ENCODE measurements at places on chromosomes 7 and 10. TPM values are rescaled to one million over a fixed set of nuclear protein-coding genes. Genes with fewer than 3 reads are reported as not detected.

- DNase-seq, result no peak
These were observed 26.1 kb downstream of the OGDHL start for GRCh38 chr10:49735848-49736563.

EBLN1 gene
- not detected for total RNA-seq

GRCh38 chr10:109698086-109698485 lies 225.2 kb downstream of the XPNPEP1 start:
- DNase-seq, result no peak

DNA sequence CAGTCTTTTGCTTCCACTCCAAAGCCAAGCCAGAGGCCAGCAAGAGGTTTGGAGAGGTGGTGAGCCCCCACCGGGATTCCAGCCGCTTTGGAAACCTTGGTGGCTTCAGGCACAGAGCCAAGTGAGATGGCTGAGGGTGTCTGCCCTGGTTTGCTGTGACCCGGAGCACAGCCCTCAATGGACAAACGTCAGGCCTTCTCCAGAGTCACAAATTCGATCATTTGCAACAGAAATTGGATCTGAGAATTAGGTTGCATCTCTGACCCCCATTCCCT lies 885 bp upstream of the NKX1-2 start:
- peak; percentile 68 for DNase-seq

TRA2A gene
- 102 TPM for total RNA-seq

DNA sequence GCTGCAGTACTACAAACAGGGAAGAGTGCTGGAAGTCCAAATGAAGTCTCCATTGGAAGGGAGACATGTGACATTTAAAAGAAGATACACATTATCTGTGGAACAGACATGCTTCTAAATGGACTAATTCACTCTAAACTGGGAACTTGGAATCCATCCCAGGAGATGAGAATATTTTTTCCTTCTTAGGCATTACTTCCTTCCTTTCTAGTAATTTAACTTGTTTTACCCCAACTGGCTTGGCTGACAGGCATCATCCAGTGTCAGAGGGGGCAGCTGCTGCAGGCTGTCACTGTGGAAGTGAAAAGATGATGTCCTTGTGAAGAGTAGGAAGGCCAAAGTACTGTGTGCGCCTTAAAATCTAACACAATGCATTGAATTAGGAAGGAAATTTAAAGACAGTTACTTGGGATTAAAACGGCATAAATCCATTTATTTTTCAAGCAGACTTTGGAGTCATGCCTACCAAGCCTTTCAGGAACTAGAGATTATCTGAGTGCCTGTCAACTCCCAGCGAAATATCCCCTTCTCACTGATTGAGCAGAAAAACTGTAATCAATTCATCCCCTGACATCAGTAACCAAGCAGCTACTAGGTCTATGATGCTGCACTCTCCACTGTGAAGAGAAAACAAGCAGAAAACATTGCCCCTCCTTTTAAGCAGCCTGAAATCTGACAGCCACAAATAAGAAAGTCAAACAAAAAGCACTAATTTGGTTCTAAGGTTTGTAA lies 161.2 kb downstream of the DGKI start:
- no peak for DNase-seq

NEUROD6 gene
- not detected for total RNA-seq

- no peak for DNase-seq
These were observed 58.9 kb upstream of the USP6NL start for GRCh38 chr10:11670381-11670780.

GRCh38 chr10:72694476-72695369 lies 2.8 kb downstream of the MCU start:
- no peak for DNase-seq

DNA sequence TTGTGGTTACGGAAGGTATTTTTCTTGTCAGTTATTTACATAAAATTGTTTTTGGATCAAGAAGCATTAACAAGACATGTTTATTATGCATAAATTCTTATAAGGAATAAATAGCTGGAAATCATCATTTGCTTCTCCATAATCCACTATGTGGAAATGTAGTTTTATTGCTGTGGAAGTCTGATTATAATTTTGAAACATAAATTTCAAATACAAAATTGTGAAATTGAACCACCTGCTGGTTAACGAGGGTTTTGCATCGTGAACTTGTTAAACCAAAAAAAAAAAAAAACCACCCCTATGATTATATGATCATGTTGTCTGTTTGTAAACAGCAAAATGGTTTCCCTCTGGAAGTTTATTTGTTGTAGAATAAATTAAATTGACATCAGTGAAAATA lies 25.9 kb downstream of the ABRAXAS2 start:
- DNase-seq, result no peak

DNA sequence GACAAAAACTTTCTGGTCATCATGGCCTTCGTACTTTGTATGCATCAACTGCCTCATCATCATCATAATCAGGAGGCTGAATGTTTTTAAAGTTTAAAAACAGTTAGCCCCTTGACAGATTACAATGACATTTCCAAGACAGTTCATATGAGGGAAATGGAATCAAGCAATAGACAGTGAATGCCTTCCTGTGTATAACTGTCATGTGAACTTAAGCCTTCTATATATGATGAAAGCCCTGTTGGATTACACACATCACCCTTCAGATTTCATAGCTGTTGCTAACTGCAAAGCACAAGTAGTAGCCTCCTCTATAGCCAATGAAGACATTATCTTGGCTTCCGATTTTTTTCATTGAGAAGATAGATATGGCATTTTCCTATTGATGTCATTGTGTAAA lies 154.0 kb downstream of the PLXDC2 start:
- DNase-seq, result no peak

CCDC3 gene
- 12.3 TPM for total RNA-seq

DNA sequence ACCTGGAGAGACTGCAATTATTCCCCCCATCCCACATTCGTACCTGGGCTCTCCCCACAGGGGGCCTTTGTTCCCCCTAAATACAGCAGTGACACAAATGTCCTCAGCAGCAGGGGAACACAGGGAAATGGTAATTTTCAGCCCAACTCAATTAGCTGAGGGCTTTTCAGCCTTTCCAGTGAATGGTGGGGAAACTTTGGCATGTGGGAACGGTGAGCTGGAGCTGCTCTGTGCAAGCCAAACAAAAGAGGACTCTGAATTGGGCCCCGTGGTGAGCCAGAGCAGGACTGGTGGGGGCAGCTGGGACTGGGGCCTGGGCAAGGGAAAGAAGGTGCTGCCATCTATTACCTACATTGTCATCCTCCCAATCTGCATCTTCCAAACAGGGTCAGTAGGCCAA lies 51.0 kb downstream of the FBXW4 start:
- peak; percentile 88 for DNase-seq

DNA sequence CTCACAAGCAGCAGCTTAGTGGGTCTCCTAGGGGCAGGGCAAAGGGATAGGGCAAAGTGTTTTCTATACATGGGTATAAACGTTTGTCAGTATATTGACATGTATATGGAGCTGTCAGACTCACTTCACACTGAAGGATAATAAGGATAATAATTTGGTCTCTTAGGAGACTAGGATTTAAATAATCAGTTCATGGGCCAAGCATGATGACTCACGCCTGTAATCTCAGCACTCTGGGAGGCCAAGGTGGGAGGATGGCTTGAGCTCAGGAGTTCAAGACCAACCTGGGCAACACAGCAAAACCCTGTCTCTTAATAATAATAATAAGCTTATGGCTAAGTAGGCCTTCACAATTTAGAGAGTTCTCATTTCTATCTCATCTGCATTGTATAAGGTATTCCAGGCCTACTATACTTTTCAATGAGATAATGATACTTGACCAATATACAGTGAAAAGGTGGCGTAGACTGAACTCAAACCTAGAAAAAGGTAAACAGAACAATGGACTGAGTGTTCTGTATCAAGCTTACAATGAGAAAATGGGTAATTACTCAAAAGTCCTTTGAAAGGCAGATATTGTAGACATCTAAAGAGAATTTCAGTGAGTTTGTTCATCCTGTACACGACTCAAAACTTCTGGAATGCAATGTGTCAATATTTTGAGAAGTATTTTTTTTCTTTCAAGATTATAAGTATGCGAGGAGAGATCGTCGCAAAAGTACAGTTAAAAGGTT lies 7.0 kb downstream of the GSAP start:
- no peak for DNase-seq

- peak; percentile 34 for DNase-seq
These were observed 39.0 kb downstream of the OAT start for GRCh38 chr10:124379609-124380193.

DNA sequence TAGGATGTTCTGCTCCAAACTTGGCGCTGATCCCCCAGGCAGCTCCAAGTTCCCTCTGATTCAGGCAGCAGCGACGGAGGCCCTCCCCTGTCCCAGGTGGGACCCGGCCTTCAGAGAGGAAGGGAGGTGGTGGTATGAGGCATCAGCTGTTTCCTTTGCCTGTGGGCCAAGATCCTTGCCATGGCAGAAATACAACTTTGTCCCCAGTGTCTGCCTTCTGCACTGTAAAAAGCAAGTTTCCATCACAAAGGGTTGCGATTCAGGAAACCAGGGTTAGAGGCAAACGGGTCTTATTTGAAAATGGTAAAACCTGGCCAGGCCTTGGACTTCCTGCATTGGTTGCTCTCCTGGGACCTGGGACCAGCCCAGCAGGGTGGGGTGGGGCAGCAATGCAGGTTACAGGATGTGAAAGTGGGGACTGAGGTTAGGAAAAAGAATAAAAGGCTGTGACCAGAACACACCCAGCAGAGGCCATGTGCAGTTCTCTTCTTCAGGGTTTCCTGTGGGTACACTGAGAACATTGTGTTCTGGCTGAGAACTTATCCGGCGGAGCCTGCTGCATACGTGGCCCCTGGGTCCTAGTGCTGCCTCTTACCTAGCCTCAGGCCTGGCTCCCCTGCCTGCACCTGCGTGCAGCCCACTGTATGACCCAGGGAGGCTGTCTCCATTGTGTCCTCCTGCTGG lies 25.1 kb upstream of the DDIT4 start:
- DNase-seq, result peak; percentile 85

- DNase-seq, result no peak
These were observed 68.6 kb downstream of the DYNC2I1 start for GRCh38 chr7:158924956-158925355.

DNA sequence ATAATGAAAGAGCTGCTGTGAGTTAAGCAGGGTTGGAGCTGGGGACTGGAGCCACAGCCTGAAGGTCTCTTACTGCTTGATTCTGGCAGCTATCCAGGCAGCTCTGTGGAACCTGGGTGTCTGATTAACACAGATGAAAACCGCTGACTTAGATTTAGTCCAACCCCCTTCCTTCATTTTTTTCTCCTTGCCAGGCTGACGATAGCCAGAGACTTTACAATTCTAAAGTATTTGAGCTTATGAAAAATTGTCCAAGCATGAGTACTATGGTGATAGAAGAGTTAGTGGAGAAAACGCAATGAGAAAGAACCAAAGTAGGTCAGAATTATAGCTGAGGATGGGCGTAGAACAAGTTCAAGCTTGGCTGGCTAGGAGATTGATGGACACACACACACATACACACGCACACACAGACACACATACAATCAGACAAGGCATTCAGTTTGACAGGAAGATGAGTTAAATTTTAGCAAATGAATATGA lies 13.5 kb upstream of the GPR85 start:
- no peak for DNase-seq

GRCh38 chr10:66455304-66455703 lies 470.5 kb upstream of the LRRTM3 start:
- DNase-seq, result no peak

GIMAP1 gene
- total RNA-seq, result not detected

DNA sequence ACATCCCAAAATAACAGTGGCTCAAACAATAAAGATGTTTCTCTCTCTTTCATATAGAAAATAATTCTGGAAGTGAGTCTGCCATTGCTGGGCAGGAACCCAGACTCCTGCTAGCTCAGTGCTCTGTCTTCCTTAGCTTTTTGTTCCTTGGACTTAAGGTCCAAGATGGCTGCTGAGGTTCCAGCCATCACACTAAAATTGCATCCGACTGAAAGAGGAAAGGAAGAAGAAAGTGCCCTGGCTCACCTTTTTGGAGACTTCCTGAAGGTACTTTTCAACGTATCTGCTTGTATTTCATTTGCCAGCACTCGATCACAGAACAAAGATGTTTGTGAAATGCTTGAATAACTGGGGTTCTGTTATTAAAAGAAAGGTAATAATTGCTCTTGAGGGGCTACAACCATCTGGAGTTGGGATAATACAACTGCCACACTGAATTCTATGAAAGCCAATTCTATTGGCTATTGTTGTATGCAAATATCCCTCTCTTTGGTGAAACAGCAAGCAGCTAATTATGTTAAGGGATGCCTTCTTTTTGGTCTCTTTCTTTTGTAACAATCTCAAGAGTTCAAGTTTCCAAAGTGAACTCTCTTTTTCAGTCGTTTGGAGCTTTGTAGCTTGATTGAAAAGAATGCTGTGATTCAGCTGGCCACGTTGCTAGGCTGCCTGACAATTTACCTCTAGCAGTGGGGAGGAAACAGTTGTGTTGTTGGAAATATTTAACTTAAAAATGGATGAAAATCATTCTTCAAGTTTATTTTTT lies 83.9 kb downstream of the BAMBI start:
- DNase-seq, result no peak

- no peak for DNase-seq
These were observed 171.8 kb downstream of the NXPH1 start for GRCh38 chr7:8605221-8605620.

DNA sequence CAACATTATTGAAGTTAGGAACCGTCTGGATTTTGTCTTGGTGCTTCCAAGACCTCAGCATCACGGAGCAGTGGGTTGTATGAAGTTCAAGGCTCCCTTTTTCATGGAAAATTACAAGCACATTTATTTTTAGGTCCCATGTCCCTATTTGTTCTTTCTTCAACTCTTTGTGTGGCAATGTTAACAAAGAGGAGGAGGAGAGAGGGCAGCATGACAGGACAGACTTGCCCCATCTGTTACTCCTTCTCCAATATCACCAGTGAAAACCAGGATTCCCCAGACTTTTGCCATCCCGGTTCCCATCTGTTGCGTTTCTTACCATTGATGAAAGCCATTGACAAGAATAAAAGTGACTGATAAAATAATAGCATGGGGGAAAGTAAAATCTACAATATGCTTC lies 28.6 kb downstream of the EEPD1 start:
- DNase-seq, result no peak

DNA sequence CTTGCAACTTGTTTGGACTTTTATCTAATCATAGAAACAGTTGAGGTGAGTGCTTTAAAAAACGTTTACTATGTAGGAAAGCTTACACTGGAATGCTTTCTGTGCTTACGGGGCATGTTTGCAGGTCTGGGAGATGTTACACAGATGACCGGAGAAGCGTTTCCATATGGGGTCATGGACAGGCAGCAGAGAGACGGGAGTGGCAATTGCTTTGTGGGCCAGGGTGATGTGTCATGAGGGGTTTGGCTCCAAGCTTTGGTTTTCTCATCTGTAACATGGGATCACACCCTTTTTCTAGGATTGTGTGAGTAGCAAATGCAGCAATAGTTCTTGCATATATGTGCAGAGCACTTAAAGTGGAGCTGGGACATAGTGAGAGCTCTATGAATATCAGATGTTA lies 174.8 kb upstream of the MKI67 start:
- no peak for DNase-seq

GRCh38 chr10:117936566-117936965 lies 110.2 kb downstream of the RAB11FIP2 start:
- DNase-seq, result no peak

DNA sequence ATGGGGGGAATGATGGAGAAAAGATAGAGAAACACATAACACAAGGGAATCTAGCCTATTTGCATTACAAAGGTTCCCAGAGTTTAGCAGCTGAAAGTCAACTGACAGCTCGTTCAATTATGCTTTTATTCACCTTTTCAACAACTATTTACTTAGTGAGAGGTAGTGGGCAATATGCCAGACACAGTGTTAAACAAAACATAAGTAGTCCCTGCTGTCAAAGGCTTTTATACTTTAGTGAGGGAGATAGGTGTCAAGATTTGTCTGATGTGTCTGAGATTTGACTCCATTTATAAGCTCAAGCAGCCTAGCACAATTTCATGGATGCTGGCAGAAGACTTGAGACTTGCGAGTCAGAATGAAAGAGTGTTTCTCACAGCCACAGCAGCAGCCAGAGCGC lies 549.0 kb upstream of the VSTM2A start:
- DNase-seq, result no peak
